ENCODE measurements at places on chromosomes 6 and 20. TPM values are rescaled to one million over a fixed set of nuclear protein-coding genes. Genes with fewer than 3 reads are reported as not detected.

GRCh38 chr6:141133346-141133745 lies 999.4 kb upstream of the GJE1 start:
- no peak for DNase-seq

- DNase-seq: no peak
Measured at GRCh38 chr6:1577896-1578745, 31.6 kb upstream of the FOXC1 start.

GRCh38 chr6:26053992-26054780 lies 33.0 kb upstream of the HFE start:
- DNase-seq: no peak

GRCh38 chr6:40520678-40521077 lies 66.5 kb downstream of the LRFN2 start:
- no peak for DNase-seq

DNA sequence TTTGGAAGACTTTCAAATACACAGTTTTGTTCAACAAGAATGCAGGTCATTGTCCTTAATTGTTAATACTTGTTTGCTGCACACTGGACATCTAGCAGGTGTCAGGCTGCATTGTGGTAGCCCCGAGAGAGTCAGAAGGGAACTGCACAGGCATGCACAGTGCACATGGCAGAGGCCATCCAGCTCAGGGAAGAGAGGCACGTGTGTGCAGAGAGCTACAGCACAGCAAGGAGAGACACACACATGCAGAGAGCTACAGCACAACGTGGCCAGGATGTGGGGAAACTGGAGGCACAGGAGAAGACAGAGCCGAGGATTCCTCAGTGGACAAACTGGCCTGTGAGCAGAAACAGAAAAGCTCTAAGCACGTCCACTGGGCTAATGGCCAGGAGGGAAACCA lies 272.0 kb downstream of the SMOC2 start:
- DNase-seq: no peak

DNA sequence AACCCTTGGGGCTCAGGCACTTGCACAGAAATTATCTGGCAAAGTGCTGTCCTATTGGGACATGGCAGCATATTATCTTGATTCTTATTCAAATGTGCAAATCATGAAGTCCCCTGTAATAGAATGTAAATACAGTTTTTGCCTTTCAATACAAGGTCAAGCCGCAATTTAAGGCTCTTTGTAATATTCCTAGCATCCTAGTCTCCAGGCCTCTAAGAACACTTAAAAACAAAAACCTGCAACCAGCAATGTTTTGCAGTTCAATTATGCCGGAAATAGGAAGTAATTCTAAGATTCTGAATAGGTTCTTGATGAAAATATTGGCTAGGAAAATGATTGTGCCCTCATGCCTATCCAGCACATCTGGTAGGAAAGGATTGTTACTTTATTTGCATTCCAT lies 197.2 kb upstream of the IRAK1BP1 start:
- DNase-seq: no peak

DNA sequence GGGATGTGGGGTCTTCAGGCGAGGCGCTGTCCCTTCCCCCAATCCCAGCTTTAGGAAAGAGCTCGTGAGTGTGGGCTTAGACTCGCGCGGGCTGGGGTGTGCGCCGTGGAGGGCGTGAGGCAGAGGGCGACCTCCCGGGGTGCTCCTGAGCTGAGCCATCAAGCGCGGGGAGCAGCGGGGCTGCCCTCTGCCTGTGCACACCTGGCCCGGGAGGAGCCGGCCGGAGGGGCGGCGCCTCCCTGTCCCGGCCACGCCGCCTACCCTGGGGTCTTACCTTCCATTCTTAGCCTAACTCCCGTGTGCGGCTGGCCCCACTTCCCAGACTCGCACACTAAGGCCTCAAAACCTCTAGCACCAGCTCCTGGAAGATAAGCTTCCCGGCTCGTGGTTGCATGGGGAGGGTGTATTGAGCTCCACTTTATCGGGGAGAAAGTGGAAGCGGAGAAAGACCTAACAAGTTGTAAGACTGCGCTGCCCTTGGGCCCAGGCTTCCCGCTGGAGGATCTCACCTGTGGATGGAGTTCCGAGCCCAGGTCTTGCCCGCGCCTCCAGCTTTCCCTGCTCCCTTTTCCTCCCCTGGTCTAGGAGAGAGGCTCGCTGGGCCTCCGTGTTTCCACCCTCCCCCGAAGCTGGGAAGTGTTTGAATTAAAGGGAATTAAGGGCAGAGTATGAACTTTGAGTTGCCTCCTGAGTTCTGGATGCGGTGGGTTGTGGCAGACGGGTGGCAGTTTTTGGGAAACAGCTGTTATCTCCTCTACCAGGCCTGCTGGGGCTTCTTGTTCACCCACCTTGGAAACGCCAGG lies 1.2 kb downstream of the DNMT3B start:
- DNase-seq: no peak

- DNase-seq: no peak
Measured at GRCh38 chr6:125192610-125192930, 39.0 kb downstream of the TPD52L1 start.

GRCh38 chr6:143196525-143197225 lies 136.0 kb downstream of the AIG1 start:
- no peak for DNase-seq

GRCh38 chr6:110039364-110039980 lies 61.4 kb downstream of the GPR6 start:
- DNase-seq: peak; percentile 91

GRCh38 chr6:163415620-163416556 lies 1.4 kb downstream of the QKI start:
- DNase-seq: peak; percentile 67

GRCh38 chr20:13119583-13119982 lies 101.5 kb upstream of the ISM1 start:
- no peak for DNase-seq

DNA sequence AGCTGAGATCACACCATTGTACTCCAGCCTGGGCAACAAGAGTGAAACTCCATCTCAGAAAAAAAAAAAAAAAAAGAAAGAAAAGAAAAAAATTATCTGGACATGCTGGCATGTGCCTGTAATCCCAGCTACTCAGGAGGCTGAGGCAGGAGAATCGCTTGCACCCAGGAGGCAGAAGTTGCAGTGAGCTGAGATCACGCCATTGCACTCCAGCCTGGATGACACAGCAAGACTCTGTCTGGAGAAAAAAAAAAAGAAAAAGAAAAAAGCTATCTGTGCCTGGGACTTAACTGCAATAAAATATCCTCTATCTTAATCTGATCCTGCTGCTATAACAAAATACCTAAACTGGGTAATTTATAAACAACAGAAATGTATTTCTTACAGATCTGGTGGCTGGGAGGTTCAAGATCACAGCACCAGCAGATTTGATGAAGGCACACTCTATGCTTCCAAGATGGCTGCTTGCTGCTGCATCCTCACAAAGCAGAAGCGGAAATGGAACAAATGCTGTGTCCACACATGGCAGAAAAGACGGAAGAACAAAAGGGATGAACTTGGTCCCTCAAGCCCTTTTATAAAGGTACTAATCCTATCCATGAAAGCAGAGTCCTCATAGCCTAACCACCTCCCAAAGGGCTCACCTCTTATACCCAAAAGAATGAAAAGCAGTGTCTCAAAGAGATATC lies 273.3 kb upstream of the JARID2 start:
- DNase-seq: no peak

- no peak for DNase-seq
Measured at GRCh38 chr6:160101277-160102205, 20.1 kb upstream of the SLC22A1 start.

DNA sequence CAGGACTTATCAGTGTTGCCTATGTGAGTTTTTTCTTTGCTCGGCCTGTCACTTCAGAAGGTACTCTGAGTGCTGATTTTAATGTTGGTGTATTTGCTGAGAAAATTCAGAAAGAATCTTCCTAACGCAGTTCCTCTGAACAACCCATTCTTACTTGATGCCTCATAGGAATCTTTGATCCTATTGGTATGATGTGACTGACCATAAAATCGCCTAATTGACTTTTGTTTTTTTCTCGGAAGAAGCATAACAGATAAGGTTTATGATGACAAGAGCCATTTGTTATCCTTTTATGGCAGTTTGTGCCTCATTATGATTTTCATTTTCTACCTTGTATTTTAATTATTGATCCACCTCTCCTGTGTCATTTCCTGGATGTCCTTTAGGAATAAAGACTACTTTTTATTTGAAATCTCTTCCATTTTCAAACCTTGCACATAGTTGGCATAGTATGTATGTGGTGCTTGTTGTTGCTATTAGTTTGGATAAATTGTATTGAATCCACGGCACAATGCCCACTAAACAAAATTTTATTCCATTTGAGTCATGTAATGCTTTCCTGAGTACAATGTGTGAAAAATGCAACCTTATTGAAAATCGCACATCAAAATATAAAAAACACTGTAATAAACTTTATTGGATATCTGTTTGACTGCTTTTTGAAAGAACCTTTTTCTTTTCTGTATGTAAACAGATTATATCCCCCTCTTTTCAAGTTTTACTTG lies 37.3 kb downstream of the LRRC1 start:
- no peak for DNase-seq

GRCh38 chr20:45502561-45502960 lies 12.9 kb downstream of the SPINT3 start:
- DNase-seq: no peak

GRCh38 chr6:36663504-36664446 lies 14.7 kb upstream of the CDKN1A start:
- no peak for DNase-seq

DNA sequence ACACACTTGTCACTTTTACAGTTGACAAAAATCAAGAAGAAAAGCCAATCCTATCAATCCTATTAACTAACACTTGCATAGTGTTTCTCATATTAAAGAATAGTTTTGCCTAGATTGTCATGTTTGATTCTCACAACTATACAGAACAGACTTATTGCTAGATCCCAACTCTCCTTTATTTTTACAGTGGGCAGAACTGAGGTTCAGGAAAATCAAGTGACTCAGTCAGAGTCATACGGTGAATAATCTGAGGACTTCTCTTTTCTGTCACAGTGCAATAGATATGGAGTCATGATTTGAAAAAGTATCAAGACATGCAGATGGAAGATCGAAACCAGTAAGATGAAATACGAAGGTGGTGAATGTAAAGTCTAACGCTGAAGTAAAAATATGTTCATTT lies 195.1 kb upstream of the CITED2 start:
- no peak for DNase-seq

DNA sequence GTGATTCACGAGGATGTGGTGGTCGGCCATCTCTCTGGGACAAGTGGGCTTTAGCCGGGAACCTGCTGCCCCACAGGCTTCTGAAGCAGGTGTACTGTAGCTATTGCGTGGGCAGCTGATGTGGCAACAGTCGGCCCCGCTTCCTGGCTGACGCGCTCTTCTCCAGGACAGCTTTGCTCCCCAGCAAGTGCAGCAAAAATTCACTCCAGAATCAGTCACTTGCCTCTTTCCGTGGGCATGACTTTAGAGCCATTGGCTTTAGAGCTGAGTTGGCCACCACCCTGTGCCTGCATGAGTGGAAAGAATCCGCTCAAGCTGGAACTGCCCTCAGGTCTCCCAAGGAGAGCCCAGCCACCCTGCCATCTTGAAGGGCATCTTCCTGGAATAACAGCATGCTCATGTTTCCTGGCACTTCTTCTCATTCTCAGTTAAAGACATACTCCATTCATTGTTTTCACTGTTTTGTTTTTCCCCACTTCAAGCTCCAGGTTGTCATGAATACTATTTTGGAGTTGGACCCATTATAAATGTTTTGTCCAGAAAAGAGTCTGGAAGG lies 178.3 kb downstream of the ZDHHC14 start:
- DNase-seq: no peak

GRCh38 chr20:823574-823902 lies 10.0 kb upstream of the FAM110A start:
- DNase-seq: no peak

DNA sequence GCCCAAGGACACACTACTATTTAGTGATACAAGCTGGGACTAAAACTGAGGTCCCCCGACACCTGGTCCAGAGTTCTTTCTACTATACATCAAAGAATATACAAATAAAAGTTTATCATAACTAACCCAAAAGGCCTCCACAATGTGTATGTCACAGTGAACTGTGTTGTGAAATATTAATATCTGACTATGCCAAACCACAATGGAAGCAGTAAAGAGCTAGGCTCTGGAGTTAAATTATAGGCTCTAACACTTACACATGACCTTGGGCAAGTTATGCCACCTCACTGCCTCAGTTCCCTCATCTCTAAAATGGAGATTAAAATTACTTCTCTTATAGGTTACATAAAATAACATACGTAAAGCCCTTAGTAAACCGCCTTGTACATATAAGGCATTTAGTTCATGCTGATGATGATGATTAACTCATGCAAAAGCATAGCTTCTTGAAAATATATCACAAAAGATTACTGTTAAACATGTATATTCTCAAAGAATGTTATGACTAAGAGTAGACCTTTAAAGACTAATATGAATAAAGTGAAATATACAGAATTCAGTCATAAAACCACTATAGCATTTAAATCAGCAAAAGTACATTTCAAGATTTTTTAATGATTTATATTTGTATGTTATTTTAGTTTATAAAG lies 5.7 kb downstream of the SUPT3H start:
- DNase-seq: no peak

DNA sequence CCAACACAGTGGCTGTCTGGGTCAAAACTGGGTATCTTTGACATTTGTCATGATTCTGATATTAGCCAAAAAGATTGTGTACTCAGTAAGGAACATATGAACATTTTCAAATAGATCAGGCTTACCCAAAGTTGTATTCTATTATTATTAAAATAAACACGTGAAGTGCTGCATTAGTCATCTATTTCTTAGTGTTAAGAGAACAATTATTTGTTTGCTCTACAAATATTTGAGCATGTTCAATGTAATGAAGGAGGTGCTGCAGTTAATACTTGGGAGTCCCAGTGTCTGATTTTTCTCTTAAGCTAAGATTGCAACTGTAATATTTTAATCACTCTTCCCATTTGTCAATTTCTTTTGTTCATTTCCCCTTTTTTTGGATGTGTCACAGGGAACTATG lies 28.2 kb downstream of the CNR1 start:
- DNase-seq: no peak

- DNase-seq: no peak
Measured at GRCh38 chr6:113574147-113574546, 283.0 kb upstream of the MARCKS start.

DNA sequence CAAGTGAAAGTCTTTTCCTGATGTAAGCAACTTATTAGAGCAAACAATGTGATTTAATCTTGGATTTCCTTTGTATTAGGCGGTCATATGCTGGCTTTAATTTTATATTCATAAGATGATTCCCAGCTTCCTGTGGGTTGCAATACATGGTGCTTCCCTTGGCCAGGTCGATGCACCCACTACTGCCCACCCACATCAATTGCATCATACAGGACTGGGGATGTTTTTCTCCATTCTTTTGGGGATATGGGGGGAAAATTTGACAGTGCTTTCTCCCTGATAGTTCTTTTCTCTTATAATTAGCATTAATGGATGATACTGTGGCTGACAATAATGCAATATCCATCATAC lies 187.6 kb downstream of the JARID2 start:
- no peak for DNase-seq

GRCh38 chr6:163422550-163422949 lies 8.0 kb downstream of the QKI start:
- no peak for DNase-seq

- no peak for DNase-seq
Measured at GRCh38 chr20:43392561-43392960, 65.1 kb upstream of the SRSF6 start.

Gene WFDC5
- total RNA-seq: not detected

Gene TEAD3
- total RNA-seq: 28.3 TPM

Gene CEP57L1
- total RNA-seq: 14.1 TPM

Gene AFDN
- total RNA-seq: 231 TPM

Gene POPDC3
- not detected for total RNA-seq

Gene PKIB
- 214 TPM for total RNA-seq

Gene CALHM4
- not detected for total RNA-seq

Gene GTF2H4
- 25.0 TPM for total RNA-seq

Gene EYS
- total RNA-seq: 0.61 TPM

Gene MRPL18
- 65.5 TPM for total RNA-seq

Data from mucosa of descending colon (tissue), 3 donors.